ENCODE measurements at places on chromosomes 11 and 22.
A peak's percentile ranks its signal among the peaks of the same experiment; 100 is the strongest.

DNA sequence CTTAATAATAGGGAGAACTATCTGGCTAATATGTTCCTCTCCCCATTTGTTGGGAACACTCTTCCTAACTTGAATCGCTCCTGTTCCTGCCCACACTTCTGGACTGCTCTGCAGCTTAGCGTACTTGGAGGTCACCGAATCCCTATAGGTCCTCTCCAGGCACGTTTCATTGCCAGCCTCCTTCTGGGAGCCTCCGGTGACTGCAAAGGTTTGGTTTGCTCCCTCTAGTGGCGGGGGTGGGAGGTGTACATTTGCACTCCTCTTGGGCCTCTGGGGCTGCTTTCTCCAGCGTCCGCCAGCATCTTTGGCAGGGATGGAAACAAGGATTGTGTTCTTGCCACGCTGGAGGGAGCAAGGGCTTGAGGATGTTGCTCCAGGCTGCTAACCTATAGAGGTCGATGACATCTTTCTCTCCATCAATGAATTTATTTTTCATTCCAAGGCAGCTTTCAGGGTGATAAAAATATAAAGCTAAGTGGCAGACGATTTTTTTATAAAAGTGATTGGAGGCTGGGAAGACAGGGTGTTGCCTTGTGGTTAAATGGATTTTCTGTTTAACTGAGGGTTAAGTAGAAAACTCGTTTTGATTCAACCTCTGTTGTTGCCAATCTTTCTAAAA, 48.7 kb downstream of the TSPAN18 start:
- peak; percentile 55 for DNase-seq

GRCh38 chr11:36605221-36606216, 7.5 kb upstream of the RAG2 start:
- DNase-seq: no peak

DNA sequence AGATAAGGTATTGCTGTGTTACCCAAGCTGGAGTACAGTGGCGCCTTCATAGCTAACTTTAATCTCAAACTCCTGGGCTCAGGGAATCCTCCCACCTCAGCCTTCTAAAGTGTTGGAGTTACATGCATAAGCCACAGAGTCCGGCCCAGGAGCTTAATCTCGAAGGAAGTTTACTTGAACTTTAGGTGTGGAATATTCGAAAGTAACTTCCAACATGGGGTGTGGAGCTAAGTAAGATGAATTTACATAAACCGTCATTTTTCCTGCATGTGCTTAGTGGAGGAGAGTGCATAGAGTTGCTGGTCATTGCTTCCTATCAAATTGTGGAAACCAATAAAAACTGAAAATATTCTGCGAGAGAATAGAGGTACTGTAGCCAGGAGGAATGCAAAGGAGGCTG, 1.5 kb downstream of the ATG13 start:
- no peak for DNase-seq

- no peak for DNase-seq
Measured at GRCh38 chr22:45628515-45628914, 43.1 kb upstream of the ATXN10 start.

- DNase-seq: no peak
Measured at GRCh38 chr11:35014346-35014745, 97.9 kb downstream of the PDHX start.

DNA sequence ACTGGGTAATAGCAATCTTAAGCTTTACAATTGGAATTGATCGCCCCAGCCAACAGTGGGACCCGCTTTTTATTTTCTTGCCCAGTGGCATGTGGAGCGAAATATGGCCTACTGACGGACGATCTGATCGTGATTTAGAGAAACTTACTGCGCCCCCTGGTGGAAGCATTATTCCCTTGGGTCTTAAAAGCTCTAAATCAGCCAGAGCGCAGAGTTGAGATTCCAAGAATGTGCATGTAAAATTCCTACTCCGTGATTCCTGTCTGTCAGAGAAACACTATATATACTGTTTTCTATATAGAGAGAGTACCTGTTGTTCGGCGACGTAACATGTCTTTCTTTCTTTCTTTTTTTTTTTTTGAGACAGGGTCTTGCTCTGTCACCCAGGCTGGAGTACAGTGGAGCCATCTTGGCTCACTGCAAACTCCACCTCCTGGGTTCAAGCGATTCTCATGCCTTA, 3.7 kb upstream of the DPF2 start:
- DNase-seq: peak; percentile 92

DNA sequence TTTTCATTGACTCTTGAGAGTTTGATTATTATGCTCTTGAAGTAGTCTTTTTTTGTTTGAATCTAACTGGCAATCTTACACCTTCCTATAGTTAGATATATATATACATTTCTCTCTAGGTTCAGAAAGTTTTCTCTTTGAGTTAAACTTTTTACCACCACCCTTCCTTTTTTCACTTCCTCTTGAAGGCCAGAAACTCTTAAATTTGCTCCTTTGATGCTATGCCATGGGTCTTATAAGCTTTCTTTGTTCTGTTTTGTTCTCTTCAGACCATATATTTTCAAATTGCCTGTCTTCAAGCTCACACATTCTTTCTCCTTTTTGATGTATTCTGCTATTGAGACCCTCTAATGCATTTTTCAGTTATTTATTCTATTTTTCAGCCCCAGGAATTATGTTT, 513.5 kb upstream of the CNTN5 start:
- DNase-seq: no peak

- DNase-seq: no peak
Measured at GRCh38 chr11:78869293-78869692, 294.6 kb upstream of the NARS2 start.

- no peak for DNase-seq
Measured at GRCh38 chr11:106681435-106681834, 336.8 kb downstream of the GUCY1A2 start.

GRCh38 chr22:45225732-45226502, 14.8 kb downstream of the KIAA0930 start:
- DNase-seq: peak; percentile 94

DNA sequence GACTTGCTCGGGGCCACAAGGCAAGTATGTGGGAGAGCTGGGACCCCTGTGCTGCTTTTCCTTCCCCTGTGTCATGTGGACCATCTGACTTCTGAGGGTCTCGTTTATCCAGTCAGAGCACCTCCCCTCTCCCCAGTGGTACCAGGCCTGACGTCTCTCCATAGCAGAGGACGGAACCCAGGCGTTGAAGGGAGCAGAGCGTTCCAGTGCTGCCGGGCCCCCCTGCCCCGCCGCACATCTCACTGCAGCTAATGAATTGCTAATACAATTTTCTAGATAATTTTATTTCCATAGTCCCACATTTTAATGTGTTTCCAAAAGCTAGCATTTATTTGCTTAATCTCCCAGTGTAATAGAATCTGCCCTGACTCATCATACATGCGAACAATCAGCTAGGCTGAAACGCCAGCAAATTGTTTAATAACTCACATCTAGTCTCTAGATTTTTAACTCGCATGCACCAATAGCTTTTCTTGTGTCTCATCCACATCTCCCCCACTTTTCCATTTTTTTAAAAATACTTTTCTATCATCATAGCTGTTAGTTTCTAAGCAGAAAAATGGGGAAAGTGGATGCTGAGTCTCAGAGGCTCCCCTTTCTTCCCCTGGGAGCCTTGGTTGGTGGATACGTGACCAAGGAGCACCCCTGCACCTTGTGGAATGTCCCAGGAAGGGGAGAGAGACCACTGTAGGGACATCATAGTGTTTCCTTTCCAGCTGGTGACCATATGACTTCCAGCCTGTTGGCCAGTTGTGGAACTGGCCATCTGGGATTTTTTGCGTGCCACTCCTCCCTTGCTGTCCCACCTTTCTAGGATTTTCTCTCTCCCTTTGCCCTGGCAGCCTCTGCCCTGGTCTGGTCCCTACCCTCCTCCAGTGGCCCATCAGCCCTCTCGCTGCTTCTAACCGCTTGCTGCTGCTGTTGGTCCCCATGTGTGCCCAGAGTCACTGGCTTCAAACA, 58.6 kb upstream of the NNMT start:
- no peak for DNase-seq

DNA sequence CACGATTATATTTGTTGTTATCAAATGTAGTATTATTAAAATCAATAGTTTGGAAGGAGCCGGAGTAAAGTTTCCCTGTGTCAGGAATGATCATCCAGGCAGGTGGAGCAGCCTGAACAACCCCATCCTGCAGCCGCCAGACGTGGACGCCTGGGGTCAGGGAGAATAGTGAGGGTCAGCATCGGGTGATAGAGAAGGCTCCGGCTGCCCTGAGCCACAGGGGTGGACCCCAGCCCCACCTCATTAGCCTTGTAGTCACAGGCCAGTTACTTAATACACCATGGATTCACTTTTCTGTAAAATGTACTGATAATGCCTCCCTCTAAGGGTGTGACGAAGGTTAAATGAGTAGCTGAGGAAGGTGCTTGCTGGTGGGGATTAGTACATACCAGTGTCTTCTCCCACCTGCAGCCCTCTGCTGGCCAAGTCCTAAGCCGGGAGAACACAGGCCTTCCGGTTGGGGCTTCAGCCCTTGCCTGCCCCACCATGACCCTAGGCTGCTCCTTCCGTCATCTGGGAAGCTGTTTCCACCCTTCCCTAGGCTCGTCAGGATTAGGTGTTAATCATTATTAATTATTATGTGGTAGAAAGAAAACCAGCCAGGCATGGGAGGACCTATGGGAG, 14.9 kb downstream of the TMEM121B start:
- DNase-seq: peak; percentile 40

GRCh38 chr22:38490915-38491314, 15.2 kb downstream of the DDX17 start:
- no peak for DNase-seq

DNA sequence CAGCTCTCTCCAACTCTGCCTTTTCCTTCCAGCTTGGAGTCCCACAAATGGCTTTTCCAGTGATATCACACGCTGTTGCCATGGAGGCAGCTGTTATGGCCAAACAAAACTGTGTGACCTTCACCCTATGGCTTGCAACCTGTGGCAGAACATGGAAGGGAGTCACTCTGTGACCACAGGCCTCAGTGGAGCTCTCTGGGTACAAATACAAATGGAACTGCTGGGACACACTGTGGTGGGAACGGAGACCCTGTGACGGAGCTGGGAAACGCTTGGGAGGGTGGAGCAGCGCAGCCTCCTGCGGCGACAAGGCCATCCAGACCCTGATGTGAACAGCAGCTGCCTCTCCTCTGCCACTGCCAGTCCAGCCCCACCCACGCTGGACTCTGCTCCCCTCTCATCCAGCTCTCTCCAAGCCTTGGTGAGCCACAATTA, 162.5 kb downstream of the ETS1 start:
- DNase-seq: no peak

GRCh38 chr11:73257342-73258103, 14.6 kb upstream of the P2RY6 start:
- no peak for DNase-seq

GRCh38 chr11:62413060-62413696, 5.7 kb upstream of the SCGB1A1 start:
- no peak for DNase-seq

GRCh38 chr22:26974914-26975803, 317.8 kb downstream of the MIAT start:
- no peak for DNase-seq

- no peak for DNase-seq
Measured at GRCh38 chr11:48036011-48036410, 55.7 kb downstream of the PTPRJ start.

- no peak for DNase-seq
Measured at GRCh38 chr11:78163828-78164227, 24.4 kb upstream of the ALG8 start.

GRCh38 chr11:42013656-42014201, 554.3 kb upstream of the LRRC4C start:
- DNase-seq: no peak

DNA sequence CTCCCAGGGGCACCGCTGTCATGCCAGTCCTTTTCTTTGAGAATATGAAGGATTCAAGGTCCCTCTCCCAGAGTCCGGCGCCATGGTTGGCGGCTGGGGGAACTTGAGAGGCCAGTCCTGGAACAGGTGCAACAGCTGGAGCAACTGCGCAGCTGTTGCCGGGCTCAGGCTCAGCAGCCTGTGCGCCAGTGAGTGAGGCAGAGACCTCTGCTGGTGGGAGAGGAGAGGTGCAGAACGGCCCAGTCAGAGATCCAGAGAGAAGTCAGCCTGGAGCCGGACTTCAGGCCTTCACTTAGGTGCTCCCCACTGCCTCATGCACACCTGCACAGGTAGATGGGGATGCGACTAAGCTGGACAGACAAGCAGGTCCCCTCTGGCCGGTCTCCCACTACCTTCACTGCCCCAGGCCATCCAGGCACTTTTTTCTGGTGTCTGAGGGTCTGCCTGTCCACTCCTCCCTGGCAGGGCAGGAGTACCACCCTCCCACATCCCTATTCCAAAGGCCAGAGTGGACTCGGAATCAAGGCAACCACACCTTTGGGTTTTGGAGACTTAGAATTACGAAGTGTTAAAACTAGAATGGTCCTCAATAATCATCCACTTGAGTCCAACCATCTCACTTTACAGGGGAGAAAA, 4.6 kb downstream of the CHRDL2 start:
- DNase-seq: peak; percentile 61

DNA sequence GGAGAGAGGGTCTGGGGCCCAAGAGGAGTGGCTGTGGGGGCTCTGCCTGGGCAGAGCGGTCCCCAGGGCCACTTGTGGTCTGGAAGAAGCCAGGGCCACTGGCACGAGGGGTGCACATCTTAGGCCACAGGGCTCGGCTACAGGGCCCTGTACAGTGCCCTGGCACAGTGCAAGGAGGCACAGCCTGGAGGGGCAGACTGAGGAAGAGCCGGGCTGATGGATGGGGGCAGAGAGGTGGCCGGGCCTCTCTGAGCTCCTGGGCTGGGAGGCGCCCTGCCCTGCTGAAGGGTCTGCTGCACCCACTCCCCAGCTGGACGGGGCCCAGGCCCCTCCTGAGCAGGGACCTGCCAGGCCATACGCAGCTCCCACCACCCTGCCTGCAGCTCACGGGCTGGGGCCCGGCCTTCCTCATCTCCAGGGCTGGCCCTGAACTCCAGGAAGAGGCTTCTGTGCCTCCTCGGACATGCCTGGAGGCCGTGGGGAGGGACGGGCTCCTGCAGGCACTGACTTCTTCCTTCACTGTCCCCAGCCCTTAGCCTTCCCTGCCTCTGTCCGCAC, 123.5 kb downstream of the CACNA1I start:
- DNase-seq: no peak

- no peak for DNase-seq
Measured at GRCh38 chr11:118341261-118341660, 1.2 kb downstream of the CD3D start.

DNA sequence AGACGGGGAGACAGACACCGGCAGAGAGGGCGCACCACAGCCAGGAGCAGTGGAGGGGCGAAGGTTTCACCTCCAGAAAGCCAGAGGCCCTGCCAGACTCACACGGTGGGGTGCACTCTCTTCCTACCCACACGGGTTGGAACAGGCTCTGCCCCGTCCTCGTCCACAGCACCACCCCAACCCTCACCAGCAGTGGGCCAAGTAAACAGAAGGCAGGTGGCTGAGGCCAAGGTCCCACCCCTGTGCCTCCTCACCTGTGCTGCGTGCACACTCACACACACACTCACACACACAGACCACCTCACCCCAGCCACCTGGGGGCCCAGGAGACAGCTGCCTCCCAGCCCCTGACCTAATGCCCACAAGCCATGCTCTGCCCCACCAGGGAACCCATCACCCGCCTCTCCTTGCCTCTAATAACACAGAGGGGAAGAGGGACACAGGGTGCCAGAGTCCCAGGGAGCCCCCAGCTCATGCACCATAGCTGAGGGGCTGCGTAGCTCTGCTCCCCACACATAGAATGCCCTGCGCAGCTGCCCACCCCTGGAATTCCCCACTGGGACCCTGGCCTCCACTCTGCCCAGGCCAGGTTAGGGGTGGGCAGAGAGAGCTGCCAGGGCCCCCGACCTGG, 3.1 kb downstream of the CYB5R3 start:
- no peak for DNase-seq
